Muscle of arm (tissue), 14 donors: ENCODE measurements at places on chromosomes 2 and 18. TPM values are rescaled to one million over a fixed set of nuclear protein-coding genes. Genes with fewer than 3 reads are reported as not detected.
A peak's percentile ranks its signal among the peaks of the same experiment; 100 is the strongest.

The ANKRD29 gene
- 6.4 TPM for polyA plus RNA-seq

The RNU2-63P gene
- not detected for polyA plus RNA-seq

The ASPRV1 gene
- polyA plus RNA-seq, result 2.9 TPM

The RALB gene
- 47.5 TPM for polyA plus RNA-seq

The TBR1 gene
- polyA plus RNA-seq, result not detected

The MLPH gene
- 1.9 TPM for polyA plus RNA-seq

The IL1R1 gene
- polyA plus RNA-seq, result 13.6 TPM

The SH3RF3 gene
- polyA plus RNA-seq, result not detected

GRCh38 chr2:25960920-25961319, 21.4 kb downstream of the KIF3C start:
- DNase-seq, result peak; percentile 15

GRCh38 chr18:58691256-58691655, 20.0 kb downstream of the MALT1 start:
- no peak for DNase-seq

DNA sequence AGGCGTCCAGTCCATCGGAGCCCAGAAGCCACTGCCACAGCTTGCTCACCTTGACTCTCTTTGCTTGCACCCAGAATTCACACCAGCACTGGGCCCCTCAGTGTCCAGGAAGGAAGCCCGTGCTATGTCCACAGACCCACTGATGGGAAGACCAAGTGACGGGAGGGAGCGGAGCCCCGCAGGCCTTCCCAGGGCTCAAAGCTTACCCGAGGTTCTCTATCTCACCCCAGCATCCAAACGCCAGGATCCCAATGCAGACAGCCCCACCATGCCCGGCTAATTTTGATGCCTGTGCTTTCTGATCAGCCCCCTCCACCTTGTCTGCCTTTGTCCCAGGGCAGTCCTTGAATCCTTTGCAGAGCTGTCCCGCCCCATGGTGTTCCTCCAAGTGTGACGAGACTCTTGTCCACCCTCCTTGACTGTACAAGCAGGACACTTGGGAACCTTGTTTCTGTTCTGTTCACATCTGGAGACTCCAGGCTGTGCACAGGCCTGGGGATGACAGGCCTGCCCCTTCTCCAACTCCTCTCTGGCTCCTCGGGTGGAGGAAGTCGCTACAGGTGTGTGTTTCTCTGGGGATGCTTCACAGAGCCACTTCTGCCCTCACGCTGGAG, 12.0 kb downstream of the NPPC start:
- no peak for DNase-seq

DNA sequence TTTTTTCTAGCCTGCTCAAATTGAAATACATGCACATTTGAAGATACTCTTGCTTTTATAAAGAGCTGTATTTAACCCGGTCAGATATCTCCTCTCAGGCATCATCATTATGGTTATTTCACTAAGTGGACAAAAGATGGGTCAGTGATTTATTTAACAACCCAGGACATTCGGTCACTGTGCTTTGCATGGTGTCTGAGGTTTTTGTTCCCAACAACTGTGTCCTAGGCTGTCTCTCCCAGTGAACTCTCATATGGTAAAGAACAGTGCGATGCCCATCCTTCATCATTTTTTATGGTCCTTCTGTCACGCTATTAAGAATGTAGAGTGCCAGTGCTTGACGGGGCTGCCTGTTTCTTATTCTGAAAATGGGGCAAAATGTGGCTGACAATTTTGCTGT, 372.4 kb downstream of the PTPRM start:
- DNase-seq, result no peak

DNA sequence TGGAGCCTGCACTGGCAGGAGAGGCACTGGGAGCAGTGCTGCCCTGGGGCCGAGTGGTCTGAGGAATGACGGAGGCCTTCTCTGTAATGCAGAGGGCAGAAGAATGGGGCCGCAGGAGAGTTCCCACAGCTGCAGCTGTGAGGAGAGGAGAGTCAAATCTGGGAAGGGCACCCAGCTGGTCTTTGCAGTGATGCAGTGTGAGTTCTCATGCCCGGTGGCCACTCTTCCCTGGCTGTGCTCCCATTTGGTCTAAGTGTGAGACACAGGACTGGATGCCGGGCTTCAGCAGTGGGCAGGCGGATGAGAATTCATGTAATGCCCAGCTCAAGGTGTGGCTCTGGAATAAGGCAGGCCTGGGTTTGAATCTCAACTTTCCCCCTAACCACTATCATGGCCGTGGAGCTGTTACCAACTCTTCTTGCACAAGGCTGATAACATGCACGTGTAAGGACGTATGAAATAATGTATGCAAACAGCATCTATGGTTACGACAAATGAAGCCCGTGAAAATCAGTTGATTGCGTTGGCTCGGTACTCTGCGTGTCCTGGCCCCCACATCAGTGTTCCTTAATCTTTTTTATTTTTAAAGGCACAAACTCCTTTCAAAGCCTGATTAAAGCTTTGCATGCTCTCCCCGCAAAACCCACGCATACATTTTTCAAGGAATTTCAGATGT, 71.6 kb downstream of the ACKR3 start:
- no peak for DNase-seq

- DNase-seq, result peak; percentile 67
Measured at GRCh38 chr18:29449424-29449823, 1272.5 kb upstream of the CDH2 start.

DNA sequence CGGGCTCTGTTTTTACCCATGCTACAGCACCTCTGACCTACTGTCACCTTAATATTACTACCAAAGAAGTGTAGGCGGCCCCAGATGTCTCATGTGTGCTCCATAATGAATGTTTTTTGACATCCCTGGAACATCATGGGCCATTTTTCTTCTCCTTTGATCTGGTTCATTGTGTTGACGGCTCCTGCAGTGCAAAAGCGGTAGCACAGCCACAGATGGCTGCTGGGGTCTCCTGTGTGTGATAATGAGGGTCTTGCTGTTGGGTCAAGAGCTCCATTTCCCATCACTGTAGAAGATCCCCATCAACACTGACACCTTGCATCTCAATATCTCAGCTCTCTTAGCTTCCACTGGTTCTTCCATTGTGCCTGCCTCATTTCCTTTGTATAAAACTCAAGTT, 95.0 kb downstream of the CDH20 start:
- DNase-seq, result no peak

GRCh38 chr2:124024561-124025170, 421 bp upstream of the CNTNAP5 start:
- no peak for DNase-seq

- DNase-seq, result no peak
Measured at GRCh38 chr2:10773821-10774341, 38.7 kb downstream of the PDIA6 start.

DNA sequence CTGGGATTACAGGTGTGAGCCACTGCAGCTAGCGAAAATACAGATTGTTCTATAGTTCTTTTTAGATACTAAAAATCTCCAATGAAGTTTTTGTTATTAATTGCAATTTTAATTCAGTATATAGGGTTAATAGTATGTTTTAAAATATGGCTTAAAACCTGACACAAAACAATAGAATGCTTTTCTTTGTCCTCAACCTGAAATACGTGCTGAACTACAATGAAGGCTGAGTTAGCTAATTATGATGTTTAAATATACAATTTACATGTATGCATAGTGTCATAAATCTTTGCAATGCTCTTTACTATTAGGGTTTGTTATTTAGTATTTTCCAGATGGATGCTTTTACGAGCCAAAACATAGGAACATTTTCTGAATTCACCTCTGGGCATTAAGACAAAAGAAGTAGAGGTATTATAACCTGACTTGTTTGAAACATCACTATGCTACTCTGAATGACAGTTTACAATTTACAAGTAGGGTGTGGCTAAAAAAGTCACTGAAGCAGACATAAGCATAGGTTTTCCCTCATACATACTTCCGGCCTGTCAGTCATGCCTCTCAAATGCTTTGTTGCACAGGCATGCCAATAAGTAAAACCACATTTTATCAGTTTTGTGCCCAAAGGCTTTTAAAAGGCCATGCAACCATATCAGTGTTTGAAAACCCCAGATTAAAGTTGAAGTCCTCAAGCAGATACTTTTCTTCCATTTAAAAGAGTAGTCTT, 168.3 kb downstream of the OTX1 start:
- DNase-seq, result no peak

DNA sequence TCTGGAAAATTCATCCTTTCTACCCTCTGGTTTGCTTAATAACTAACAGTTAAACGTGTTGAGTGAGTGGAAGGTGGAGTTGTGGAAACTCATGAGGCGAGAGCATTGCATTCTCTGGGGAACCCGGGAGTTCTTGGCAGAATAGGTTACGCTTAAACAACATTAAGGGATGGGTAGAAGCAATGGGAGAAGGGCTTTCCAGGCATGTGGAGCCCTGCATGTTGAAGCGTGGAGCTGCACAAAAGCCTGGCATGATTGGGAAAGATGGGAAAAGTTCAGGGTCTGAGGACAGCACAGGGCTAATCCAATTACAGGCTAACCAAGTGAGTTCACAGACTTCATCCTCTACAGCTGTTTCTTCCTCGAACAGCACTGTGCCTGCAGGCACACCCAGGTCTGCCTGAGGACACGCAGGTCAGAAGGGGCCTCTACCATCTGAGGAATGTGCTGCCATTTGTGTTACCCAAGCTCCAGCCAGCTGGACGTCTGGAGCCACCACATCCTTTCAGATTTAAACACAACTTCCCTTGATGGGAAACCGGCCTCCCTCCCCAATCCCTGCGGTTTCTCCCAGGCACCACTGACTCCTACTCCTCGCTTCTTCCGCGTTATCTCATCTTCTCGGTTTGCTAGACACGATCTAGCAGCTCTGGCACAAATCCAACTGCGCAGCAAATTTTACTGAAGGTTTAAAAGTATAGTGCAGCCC, 164.2 kb downstream of the ANTXR1 start:
- DNase-seq, result no peak

DNA sequence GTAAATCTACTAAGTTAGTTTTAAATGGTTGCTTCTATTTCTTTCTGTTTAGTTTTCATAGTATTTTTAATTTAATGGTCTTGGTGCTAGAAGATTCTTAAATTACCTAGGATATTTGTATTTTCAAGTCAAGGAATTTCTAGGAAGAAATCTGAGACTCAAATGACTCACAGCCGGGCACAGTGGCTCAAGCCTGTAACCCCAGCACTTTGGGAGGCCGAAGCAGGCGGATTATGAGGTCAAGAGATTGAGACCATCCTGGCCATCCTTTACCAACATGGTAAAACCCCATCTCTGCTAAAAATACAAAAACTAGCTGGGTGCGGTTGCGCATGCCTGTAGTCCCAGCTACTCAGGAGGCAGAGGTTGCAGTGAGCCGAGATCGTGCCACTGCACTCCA, 95.5 kb downstream of the C2orf74 start:
- no peak for DNase-seq

DNA sequence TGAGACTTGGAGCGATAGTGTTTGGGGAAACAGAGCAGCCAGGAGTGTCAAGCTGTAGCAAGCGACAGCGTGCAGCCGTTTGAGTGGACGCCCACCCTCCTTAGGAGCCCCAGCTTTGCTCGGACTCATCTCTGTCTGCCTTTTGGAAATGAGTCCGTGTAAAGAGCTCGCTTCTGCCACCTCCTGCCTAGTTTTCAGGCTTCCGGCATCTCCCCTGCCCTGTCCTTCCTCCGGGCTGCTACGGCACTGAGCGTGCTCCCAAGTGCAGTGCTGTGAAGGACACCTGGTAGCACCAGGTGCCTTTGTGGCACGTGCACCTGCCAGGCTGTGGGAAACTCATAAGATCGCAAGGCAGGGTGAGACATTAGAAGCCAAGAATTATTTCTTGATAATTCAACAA, 117.1 kb downstream of the RNF144A start:
- no peak for DNase-seq

DNA sequence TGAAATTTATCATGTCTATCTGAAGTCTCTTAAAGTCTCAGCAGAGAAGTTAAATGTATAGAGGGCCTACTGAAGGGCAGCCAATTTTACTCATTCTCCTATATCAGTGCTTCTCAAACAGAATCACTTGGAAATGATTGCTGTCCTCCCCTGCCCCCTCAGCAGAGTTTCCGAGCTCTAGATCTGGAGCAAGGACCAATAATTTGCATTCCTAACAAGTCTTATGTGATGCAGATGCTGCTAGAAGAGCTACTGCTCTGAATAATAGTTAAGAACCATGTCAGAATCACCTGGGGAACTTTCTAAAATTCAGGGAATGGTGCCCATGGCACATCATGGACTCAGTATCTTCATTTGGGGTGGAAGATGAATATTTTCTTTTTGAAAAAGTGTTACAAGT, 105.6 kb upstream of the EPHA4 start:
- no peak for DNase-seq
